ENCODE measurements at places on chromosomes 1 and 21. TPM values are rescaled to one million over a fixed set of nuclear protein-coding genes. Genes with fewer than 3 reads are reported as not detected.

DISP3 gene
- total RNA-seq: under 0.01 TPM

OR2W3 gene
- total RNA-seq: not detected

OR2T6 gene
- not detected for total RNA-seq

OLIG2 gene
- total RNA-seq: not detected

FCGR1A gene
- total RNA-seq: not detected
